ENCODE measurements at places on chromosomes 3 and 15.

DNA sequence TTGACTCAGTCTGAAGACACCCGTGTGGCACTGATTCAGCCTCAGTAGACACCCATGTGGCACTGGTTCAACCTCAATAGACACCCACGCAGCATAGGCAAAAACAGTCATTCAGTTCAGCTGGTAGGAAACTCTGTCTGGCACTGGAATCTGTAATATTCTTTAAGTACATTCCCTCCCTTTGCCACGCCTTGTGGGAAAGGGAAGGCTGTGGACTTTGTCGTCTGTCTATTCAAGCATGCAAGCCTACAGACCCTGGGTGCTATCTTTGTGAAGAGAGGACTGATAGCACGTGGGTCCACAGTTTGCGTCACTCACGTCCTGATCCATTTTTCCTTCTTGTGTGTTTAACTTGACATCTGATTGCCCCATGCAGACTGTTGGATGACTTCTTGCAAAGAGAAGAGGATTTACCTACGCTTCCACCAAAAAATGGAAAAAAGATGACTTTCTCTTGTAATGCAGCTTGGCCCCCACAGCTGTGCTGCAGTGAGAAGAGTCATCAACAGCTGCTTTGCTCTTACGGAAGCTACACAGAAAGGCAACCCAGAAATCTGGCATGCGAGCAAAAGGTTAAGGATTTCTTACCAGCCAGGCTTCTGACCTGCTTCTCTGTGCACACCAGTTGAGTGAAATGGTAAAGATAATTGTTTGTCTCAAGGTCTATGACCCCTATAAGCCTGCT is 278.1 kb downstream of the ULK4 start:
- no peak for DNase-seq

DNA sequence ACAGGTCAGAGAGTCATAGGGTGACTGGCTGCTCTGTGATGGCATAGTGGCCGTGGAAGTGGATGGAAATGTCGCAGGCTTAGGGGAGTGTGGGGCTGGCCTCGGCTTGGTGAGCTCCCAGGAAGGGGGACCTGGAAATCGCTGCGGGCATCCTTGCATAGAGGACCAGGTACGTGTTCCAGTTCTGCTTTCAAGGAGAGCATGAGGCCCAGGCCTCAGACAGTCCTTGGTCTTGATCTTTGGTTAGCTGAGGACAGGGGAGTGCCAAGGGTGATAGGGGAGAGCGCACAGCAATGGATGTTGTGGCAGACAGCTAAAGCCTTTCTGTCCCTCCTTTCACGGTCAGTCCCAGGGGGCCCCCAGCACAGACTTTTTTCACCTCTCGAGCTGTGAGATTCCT is 110.5 kb downstream of the SNRPN start:
- DNase-seq: no peak

DNA sequence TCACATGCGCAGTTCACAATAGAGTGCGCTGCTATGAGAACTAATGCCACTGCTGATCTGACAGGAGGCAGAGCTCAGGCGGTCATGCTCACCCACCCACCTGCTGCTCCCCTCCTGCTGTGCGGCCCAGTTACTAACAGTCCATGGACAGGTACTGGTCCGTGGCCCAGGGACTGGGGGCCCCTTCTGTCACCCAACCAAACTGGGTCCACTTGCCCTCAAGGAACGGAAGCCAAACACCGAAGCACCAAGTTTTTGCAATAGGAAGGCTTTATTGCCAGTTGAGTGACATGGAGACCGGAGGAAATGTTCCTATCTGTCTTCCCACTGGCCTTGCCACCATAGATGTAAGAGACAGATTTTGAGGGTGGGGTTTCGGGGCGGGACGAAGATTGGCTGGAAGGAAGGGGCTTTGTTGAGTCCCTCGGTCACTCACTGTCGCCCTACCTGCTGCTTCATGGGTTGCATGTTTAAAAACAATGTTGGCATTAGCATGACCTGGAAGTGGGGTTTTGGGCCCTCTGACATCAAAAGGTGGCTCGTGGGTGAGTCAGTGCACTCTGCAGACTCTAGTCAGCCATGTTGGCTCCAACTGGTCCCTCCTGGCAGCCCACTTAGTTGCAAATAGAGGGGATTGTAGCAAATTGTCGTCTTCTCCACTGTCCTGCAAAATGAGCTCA is 141.0 kb downstream of the TJP1 start:
- DNase-seq: no peak

DNA sequence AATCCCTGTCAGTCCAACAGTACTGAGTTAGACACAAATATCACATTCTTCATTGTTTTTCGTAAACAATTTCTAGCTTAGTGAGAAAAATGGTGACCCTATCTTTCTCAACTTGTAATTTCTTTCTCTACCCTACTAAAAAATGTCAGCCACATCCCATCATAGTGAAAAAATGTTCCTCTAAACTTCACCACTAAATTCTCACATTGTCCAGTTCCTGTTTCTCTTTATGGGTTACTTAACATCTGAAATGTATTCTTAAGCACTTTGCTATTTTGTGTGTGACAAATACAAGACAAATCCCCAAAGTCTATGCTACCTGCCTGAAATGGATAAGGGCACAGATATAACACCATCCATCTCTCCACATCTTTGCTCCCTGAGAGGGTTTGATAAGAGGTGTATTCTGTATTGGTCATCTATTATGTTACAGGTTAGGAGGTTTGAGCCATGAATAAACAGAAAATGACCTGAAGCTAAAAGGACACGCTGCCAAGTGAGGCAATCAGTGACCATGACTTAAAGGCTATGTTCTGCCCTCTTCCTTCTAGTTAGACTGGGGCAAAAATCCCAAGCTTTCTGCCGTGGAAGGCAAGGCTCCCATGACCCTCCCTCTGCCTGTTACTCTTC is 118.2 kb downstream of the GADL1 start:
- DNase-seq: no peak

GRCh38 chr3:69648126-69648525 is 91.1 kb upstream of the MITF start:
- DNase-seq: no peak

DNA sequence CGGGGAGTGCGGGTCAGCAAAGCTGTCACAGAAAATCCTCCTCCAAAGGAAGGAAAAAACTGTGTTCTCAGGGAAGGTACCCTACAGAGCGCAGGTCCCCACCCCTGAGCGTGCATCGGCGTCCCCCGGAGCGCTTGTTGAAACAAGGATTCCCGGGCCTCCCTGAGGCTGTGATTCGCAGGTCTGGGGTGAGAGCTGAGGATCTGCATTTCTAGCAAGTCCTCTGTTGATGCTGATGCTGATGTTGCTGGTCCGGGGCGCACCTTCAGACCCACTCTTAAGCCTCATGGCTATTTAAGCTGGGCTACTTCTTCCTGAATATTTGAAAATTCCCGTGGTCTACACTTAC is 226.2 kb upstream of the IGF1R start:
- DNase-seq: no peak

GRCh38 chr3:172707967-172708366 is 2.9 kb downstream of the NCEH1 start:
- no peak for DNase-seq

DNA sequence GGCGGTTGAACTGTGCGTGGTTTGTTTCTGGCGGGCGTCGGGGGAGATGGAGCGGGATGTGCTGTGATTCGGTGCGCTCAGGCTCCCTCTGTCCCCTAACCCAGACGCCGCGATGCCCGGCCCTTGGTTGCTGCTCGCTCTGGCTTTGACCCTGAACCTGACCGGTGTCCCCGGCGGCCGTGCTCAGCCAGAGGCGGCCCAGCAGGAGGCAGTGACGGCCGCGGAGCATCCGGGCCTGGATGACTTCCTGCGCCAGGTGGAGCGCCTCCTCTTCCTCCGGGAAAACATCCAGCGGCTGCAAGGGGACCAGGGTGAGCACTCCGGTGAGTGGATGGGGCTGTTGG is 1.2 kb downstream of the TRH start:
- DNase-seq: no peak

DNA sequence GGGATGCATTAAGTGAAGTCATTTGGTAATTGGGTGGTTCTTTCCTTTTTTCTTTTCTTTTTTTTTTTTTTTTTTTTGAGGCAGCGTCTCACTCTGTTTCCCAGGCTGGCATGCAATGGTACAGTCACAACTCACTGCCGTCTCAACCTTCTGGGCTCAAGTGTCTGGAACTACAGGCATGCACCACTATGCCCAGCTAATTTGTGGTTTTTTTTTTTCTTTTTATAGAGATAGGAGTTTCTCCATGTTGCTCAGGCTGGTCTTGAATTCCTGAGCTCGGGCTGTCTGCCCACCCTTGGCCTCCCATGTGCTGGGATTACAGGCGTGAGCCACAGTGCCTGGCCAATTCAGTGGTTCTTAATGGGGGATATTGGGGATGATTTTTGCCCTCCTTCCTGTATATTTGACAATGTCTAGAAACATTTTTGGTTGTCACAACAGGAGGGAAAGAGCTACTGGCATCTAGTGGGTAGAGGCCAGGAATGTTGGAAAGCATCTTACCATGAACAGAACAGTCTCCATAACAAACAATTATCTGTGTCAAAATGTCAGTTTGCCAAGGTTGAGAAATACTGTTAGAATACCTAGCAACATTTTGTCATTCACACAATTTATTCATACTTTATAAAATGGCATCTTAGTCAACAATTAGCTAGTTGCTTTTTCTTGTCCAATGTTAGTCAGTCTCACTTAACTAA is 79.4 kb upstream of the CNTN3 start:
- DNase-seq: no peak

DNA sequence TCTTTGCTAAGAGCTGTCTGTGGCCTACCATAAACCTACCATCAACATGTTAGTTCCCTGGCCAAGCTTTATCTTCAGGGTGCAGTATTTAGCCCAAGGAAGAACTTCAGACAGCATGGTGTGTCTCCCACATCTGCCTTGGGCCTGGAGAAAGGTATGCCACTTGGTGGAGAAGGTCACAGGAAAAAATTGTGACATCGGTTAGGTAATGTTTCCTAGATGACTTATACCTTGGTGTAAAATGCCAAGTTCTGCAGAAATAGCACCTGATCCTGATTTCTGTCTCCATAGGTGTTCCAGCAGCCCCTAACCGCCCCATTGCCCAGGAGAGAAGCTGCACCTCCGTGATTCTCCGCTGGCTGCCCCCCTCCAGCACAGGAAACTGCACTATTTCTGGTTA is 33.0 kb upstream of the UMPS start:
- no peak for DNase-seq

DNA sequence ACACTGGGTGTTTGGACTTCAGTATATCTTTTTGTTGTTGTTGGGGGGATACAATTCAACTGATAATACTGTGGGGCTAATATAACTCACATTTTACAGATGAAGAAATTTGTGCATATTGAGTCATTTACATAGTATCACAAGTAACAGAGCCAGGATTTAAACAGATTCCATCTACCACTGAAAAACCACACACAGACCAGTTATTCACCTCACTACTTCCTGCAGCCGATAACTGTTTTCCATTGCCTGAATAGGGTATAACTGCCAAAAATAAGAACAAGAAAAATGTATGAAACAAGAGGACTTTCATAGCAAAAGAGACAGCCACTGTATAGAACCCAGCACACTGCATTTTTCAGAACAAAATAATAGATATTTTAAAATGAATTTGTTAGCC is 215.8 kb upstream of the CNTN6 start:
- no peak for DNase-seq

GRCh38 chr3:4047366-4047765 is 248.1 kb downstream of the LRRN1 start:
- DNase-seq: no peak

DNA sequence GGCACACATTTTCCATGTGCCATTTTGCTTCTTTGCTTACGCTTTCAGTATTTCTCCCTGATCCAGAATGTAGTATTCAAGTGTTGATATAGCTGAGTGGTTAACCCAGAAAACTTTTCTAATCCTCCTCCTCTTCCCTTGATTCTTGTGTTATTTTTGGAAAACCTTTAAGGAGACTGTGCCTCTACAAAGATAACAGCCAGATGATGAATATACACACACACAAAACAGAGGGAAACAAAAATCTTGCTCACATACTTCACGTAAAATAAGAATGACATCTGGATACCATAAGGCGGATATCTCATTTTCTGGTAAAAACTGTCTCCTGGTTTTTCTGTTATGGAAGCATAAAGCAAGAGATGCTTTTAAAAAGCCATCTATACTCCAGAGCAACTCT is 295.8 kb upstream of the THBS1 start:
- no peak for DNase-seq

- no peak for DNase-seq
These were observed 18.6 kb downstream of the ZDHHC19 start for GRCh38 chr3:196192524-196193051.

GRCh38 chr3:122679882-122680474 is 661 bp upstream of the PARP14 start:
- peak; percentile 34 for DNase-seq

GRCh38 chr3:196336319-196337145 is 1.7 kb downstream of the TM4SF19 start:
- no peak for DNase-seq

GRCh38 chr3:121483290-121483689 is 62.5 kb downstream of the POLQ start:
- no peak for DNase-seq

- no peak for DNase-seq
These were observed 58.1 kb upstream of the AGBL1 start for GRCh38 chr15:86021281-86022264.

- DNase-seq: no peak
These were observed 48.5 kb upstream of the TNIK start for GRCh38 chr3:171508676-171509075.

DNA sequence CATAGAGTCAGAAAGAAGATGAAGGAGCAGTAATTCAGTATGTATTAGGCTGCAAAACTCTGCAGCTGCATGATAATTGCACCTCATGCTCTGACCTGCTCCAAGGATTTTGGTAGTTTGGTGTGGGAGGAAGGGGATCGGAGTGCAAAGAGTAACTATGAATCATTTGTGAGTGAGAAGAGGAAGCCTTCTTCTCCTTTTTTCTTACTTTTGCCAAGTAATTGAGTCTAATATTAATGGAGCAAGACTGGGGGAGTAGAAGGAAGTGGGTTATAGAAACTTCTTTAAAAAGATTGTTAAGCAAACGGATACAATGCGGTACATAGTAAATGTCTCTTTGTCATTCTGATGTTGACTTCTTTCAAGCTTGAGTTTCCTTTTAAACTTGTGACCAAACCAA is 276.5 kb downstream of the EDEM1 start:
- no peak for DNase-seq

GRCh38 chr3:138187296-138188012 is at the start of gene ARMC8:
TSS of gene ARMC8 (plus strand) at chr3:138187301. CDS start at chr3:138187555, 254 bp downstream.
- DNase-seq: peak; percentile 68

- DNase-seq: no peak
These were observed 270.3 kb upstream of the CFAP20DC start for GRCh38 chr3:59320080-59320479.

GRCh38 chr3:107855710-107856109 is 235.1 kb downstream of the CD47 start:
- DNase-seq: peak; percentile 16

- no peak for DNase-seq
These were observed 14.3 kb downstream of the GRM2 start for GRCh38 chr3:51721062-51721745.
